G401 (cell line): ENCODE measurements at places on chromosomes 3 and 15. TPM values are rescaled to one million over a fixed set of nuclear protein-coding genes. Genes with fewer than 3 reads are reported as not detected.

- DNase-seq, result no peak
These were observed 59.1 kb upstream of the UMPS start for GRCh38 chr3:124671106-124671505.

DNA sequence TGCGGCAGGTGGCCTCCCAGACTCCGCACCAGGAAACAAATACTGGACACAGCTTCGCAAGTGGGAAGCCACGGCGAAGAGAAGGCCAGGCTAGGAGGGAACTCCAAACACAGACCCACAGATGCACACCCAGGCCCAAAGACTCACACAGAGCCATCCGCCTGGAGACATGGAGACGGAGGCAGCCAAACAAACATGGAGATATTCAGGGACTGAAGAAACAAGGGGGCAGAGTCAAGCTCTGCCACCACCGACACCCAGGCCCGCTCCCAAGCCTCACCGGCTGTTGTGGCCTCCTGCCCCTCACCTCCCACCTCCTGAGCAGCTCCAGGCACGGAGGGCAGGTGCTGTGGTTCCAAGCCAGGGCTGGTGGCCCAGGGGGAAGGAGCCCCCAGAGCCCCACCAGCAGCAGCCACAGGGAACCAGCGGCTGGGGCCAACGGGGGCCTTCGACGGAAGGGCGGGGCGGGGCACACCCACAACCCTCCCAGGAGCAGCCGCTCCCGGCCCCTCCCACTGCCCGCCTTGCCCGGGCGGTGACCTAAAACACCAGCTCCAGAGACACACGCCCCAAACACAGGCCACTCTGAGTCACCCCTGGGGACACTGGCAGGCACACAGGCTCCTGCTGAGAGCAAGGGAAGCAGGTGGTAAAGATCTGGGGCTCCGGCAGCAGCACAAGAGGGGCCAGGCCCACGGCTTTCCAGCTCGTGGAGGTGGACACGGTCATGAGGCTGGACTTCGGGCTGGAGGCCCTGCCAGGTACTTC, 31.9 kb downstream of the TNK2 start:
- DNase-seq, result no peak

- DNase-seq, result no peak
These were observed 3.5 kb downstream of the ISLR2 start for GRCh38 chr15:74133694-74134386.

- DNase-seq, result no peak
These were observed 152.0 kb downstream of the ATP10A start for GRCh38 chr15:25711164-25711563.

DNA sequence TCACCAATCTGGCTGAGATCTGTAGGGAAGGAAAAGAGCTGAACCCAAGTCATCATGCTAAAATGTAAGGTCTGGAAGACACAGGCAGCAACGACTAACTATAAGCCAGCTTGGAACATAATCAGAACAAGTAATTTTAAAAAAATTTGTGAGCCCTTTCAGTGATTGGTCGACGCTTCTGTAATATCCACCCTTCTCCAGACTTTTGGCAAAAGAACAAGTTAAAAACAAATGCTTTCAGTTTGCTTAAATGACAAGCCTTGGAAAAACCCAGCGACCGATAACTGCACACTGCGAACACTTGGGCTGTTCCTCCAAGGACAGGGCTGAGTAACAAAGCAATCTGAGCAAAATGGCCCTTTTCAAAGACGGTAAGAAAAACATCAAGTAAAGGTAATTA, 49.6 kb downstream of the PCSK6 start:
- no peak for DNase-seq

Gene ADAMTS7
- 6.1 and 8.1 TPM in 2 replicates for total RNA-seq

Gene DCBLD2
- total RNA-seq, result 0.20 and 0.86 TPM in 2 replicates
